T-helper 9 cell (primary cell): ENCODE measurements at places on chromosomes 2 and 18.

DNA sequence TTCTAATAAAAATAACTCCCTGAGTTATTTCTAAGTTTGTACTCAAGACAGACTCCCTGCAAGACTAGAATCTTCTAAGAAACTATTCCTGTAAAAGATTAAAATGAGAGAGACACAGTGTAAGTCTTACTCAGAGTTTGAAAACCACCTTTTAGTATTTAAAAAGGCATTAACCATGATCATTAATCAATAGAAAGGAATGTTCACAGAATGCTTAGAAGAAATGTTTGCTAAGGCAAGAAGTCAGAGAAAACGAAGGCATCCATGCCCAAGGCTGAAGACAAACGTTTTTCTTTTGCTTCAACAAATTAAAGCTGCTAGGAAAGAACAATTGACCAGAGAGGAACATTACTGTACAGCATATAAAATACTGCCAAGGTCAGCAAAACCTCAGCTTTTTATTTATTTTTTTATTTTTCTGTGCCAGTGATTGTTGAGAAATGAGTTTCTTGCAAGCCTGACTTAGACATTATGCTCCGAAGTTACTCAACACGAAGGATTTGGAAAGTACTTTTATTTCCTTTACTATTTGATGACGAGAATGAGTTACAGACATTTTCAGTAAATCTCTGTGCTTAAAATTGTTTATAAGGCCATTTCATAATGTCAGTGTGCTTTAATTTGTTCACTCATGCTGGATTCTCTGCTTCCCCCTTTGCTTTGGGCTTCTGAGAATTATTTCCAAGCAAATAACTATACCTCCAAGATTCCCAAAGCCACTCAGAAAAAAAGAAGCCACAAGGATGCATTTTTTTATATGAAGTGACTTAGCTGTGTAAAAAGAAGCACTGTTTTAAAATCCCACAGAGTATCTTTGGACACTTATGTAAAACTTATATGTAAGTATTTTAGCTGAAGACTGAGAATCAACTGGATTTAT, 20.5 kb downstream of the RND3 start:
- no peak for DNase-seq

GRCh38 chr2:32811696-32812095, 135.1 kb upstream of the LTBP1 start:
- no peak for DNase-seq

DNA sequence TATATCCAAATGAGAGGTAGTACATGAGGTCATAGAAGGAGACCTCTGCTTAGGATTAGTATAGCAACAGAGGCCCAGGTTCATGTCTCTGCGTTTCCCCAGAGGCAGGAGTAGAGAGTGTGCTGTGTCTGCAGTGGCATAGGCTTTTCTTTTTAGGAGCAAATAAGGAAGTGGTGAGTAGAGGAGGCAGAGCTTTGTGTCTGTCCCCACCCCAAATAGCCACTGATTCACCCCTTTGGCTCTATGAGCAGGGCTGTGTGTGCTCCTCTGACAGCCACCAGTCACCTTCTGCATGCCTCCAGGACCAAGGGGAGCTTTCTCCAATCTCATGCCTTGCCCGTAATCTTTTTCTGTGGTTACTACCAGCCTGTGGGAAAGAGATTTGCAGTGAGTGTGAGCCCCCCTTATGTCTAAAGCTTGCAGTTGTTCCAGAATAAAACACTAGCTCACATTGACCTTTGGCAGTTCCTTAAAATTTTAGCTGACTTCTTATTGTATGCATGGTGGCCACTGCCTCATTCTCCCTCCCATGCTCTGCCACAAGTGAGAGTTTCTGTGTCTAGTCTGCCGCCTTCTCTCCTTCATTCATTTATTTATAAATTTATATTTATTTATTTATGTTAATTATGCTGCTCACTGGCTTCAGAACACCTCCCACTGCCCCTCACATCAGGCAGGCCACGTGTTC, 23.5 kb upstream of the ELAC1 start:
- DNase-seq: no peak

DNA sequence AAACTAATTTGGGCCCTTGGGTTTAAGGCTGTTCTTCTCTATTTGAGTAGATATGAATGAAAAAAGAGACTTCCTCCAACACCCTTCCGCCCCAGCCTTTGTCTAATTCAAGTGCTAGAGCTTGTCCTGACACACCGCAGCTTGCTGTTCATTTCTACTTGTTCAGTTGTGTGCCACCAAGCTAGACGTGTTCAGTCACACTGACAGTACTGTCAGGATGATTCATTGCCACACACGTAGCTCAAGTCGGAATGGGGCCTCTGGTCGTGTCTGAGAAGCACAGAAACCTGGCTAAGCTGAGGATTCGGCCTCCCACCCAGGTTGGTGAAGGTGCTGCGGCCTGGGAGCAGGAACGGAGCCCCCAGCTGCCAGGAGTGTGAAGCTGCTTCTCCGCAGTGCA, 45.6 kb upstream of the INHBB start:
- no peak for DNase-seq

DNA sequence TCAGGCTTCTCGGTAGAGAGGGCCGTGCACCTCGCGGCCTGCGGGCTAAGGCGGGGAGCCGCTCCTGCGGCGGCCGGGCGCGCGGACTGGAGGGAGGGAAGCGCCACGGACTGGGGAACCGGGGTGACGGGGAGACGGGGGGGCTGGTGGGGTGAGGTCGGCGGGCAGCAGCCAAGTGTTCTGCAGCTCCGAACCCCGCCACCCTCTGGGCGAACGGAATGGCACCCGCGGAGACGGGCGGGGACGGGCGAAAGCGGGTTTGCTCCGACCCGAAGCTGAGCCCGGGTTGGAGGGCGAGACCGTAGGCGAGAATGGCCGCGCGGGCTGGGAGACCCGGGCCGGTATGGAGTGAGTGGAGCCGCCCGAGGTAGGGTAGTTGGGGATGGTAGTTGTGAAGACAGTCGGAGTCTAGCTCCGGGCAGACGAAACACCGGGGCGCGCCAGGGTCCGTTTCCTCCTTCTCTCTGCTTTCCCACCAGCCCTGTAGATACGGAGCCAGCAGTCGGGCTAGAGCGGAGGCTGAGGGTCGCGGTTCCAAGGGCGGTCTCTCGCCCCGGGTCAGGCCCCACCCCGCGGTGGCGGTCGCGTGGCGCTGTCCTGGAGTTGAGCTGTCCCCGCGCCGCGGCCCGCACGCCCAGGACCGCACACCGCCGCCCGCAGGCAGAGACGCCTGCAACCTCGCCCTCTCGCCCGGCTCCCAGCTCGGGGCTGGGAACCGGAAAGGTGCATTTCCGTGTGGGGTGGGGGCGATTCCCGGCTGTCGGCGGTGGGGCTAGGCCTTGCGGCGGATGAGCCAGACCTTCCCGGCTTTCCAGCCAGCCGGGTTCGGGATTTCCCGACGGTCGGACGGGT, 160.3 kb upstream of the SIX2 start:
- DNase-seq: no peak

- DNase-seq: no peak
These were observed 45.1 kb downstream of the SCN1A start for GRCh38 chr2:166082736-166083135.

- DNase-seq: no peak
These were observed 104.5 kb downstream of the COL6A3 start for GRCh38 chr2:237309416-237309815.

DNA sequence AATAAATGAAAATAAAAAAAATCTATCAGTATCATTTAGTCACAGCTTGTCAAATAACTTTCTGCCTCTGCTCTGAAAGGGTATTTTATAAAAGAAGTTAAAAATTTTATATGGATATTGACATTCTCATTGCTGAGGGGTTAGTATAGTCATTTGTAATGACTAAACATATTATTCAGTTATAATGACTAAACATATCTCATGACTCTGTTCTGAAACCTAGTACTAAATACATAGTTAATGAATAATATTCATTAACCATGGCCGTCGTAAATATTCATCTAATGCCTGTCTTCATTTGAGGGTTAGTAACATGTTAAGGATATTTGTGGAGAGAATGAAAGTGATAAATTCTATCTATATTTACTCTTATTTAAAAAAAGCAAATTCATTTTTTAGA, 69.1 kb upstream of the MAP4K3 start:
- DNase-seq: no peak

DNA sequence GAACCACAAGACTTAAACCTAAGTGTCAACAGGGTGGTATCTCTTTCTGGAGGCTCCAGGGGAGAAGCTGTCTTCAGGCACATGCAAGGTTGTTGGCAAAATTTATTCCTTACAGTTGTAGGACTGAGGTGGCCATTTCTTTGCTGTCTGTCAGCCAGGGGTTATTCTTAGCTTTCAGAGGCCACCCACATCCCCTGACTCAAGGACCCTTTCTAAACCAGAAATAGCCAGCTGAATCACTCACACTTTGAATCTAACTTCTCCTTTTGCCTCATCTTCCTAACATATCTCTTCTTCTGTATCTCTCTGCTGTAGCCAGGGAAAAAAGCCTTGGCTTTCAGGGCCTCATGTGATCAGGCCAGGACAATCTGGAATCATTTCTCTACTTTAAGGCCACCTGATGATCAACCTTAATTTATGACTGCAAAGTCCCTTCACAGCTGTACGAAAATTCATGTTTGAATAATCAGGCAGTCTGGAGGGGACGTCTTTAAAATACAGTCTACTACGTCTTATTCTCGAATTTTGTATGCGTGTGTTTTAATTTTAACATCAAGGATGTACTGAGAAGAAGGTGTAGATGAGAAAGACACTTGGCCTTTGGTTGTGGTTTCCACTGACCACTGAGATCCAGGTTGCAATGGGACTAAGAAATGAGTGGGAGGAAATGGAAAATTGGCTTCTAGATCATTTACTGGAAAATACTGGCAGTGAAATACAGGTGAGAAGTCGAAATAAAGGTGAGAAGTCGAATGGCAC, 90.4 kb downstream of the DOCK10 start:
- no peak for DNase-seq

GRCh38 chr2:57333221-57333620, 713.4 kb upstream of the VRK2 start:
- no peak for DNase-seq

GRCh38 chr2:46569061-46569560, 89.7 kb downstream of the TMEM247 start:
- DNase-seq: no peak

DNA sequence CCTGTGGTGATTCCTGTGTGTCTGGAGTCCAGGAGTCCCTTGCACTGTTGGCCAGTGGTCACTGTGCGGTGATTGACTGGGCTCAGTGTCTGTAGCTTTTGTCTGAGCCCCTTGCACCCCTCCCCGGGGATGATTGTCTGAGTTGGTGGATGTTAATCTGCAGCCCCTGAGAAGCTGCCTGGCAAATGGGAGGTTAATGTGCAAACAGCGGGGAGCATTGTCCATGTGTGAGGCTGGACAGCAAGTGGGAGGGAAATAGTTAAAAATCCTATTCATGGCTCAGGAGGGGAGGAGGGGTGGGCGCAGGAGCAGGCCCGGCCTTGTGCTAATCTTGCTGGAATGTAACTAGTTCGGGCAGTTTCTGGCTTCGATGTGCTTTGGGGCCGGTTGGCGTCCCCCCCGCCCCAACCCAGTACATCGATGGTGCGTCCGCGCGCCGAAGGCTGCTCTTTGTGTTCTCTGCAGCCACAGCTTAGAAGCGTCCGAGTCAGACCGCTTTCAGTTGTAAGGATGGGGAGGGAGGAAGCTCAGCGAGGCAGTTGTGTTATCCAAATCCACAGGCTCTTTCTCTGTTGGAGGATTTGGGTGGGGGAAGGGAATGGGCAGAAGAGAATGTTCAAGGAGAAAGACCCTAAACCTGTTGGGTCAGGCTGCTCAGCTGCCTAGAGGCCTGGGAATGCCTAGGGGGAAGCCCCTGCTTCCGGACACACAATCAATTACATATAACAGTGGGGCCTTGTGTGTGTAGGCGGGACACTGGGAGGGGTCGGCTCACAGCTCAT, 71.8 kb downstream of the TGOLN2 start:
- DNase-seq: no peak

DNA sequence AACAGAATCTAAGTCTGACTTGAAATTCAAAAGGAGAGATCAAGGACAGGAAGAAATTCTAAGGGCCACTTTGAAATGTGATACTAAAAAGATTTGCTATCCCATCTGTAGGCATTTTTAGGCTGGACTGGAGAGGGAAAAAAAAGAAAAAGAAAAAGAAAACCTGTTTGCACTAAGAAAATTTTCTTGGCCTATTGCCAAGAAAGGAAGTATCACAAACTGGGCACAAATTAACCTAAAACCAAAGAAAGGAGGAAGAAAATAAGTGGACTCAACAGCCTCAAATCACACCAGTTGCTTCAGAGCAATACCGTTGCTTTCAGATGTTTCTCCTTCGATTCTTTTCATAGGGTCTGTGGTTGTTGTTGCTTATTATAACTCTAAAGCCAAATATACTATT, 287.9 kb upstream of the VRK2 start:
- DNase-seq: no peak

- DNase-seq: no peak
These were observed 3.1 kb downstream of the PKDCC start for GRCh38 chr2:42050703-42051542.

DNA sequence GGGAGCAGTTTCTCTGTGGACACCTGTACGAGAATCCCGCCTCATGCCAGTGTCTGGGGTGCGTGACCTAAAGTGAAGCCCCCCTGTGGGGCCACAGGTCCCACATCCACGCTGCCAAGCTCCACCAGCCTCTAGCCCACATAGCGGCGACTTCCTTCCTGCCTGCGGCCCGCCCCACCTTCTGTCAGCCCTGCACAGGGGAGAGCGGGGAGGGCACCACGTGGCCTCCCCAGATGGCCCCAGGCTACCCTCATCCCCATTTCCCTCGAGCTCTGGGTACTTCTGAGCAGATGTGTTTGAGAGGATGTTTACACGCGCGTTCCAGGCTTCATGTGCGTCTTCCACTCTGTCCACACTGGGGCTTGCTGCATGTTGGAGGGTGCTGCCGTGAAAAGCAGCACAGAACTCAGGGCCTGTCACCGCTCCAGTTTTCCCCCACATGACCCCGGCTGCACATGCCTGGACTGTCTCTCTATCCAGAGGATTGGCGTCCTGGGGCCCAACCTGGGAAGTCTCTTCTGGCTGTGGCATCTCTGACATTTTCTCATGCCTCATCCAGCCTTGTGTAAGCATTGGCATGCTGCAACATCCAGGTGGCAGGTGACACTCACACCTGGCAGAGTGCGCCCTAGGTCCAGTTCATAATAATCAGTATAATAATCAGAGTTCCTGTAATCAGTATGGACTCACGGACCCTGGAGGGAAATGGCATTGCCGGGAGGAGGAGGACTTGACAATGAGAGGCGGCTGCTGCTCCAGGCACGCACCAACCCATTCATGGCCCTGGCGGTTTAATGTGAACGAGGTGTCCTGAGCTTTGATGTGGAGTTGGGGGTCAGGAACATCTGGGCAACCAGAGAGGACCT, 146.3 kb upstream of the TWIST2 start:
- DNase-seq: no peak

- DNase-seq: no peak
These were observed 12.7 kb downstream of the NEU4 start for GRCh38 chr2:241821460-241822263.

DNA sequence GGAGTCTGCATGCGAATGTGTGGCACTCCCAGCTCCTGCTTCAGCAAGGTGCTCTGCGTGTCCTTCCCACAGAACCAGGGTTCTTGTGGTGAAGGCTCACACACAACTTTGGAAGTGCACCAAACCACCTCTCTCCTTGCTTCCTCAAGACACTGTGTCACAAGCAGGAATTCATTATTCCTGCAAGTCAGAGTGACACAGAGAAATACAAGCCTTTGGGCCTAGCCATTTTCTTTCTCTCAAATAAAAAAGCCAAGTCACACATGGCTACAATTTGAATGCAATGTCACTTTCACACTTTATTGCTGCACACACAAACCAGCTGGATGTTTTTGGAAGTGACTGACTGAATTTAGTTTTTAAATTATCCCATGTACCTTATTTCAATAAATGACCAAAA, 30.1 kb upstream of the THOC1 start:
- no peak for DNase-seq

- no peak for DNase-seq
These were observed 909.9 kb upstream of the ACVR2A start for GRCh38 chr2:146934921-146935320.
